NCI-H446 (cell line): ENCODE measurements at places on chromosomes 2 and 18.

DNA sequence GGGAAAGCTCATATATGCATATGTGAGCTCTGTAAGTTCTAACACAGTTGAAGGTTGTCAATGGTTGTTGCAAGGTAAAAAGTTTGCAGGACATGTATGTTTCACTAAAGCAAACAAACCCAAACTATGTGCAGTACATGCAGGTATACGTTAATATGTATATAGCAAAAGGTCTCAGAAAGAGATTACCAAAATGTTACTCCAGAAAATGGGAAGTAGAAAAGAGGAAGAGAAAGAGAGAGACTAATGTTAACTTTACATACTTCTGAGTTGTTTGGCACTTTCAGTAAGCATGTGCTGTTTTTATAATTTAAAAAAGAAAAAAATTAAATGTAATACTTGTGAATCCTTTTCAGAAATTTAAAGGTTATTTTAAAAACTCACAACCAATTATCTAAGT is 32.8 kb upstream of the PEX13 start:
- no peak for DNase-seq

GRCh38 chr2:138084206-138084605 is 119.9 kb downstream of the HNMT start:
- DNase-seq: no peak

- DNase-seq: no peak
Observed at GRCh38 chr2:73187549-73187948, 14.8 kb upstream of the NOTO start.

GRCh38 chr2:28895189-28895893 is 874 bp downstream of the WDR43 start:
- DNase-seq: no peak

DNA sequence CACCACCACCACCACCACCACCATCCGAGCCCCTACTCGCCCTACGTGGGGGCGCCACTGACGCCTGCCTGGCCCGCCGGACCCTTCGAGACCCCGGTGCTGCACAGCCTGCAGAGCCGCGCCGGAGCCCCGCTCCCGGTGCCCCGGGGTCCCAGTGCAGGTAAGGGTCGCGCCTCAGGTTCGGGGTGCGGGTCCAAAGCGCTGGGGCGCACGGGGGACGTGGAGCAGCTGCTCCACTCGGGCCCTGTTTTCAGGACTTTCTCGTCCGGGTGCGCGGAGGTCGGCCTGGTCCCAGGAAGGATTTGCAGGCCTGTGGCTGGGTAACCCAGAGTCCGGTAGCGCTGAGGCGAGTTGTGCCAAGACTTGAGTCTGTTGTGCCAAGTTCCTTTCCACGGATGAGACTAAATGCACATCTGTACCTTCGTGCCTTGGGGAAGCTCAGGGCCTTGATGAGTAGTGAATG is 2.8 kb downstream of the GATA6 start:
- DNase-seq: no peak

DNA sequence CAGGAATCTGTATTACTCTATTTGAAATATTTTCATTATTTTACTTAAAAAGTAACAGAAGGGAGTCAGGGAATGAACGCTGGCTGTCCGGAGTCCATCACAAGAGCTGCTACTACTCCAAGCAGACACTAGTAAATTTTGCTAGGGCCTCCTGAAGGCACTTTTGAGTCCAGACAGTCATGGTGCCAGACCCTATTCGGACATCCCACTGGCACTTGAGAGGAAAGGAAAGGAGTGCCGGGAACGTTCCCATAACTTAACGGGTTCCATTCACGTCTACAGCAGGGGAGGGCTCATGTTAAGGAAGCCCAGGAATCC is 563 bp upstream of the GMCL1 start:
- no peak for DNase-seq

- DNase-seq: peak; percentile 21
Observed at GRCh38 chr18:44325903-44326635, 354.6 kb upstream of the SETBP1 start.

GRCh38 chr2:12207491-12207890 is 461.1 kb downstream of the LPIN1 start:
- DNase-seq: no peak

- no peak for DNase-seq
Observed at GRCh38 chr2:173957517-173957916, 7.7 kb downstream of the SP3 start.

DNA sequence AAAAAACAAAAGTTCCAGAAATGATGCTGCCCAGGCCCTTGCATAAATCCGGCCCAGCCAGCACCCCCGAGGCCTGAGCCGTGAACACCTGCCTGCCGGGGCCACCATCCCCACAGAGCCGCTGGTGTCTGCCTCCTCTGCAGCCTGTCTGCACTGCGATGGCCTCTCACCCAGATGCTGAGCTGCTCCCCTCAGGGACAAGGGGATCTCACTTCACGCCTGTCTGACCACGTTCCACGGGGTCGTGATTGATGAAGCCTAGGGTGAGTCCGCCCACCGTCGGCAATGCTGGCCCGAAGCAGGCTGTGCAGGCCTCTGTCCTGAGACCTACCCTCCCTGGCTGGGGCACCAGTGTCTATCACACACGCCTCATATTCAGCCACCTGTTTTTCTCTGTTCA is 444.2 kb downstream of the EIPR1 start:
- DNase-seq: no peak

DNA sequence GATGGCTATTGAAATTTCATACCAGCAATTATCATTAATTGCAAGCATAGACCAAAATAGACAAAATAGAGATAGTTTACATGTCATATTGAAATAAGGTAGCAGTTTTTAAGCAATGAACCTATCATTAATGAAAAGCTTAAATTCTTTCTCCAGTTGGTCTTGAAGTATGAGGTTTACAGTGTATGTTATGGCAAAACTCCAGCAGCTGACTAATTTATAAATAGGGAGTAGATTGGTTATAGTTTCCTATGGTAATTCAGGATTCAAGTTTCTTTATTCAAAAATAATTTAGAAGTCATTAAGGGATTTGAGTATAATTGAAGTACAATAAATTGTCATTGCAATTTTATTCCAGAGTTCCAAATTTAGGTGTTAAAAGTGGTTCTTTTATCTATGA is 69.6 kb upstream of the COL5A2 start:
- no peak for DNase-seq

GRCh38 chr2:240404174-240404852 is 31.1 kb upstream of the GPC1 start:
- DNase-seq: no peak

GRCh38 chr2:240739797-240740196 is 48.1 kb downstream of the AQP12A start:
- no peak for DNase-seq

- DNase-seq: no peak
Observed at GRCh38 chr18:59659508-59660170, 37.6 kb downstream of the CCBE1 start.

- DNase-seq: no peak
Observed at GRCh38 chr18:63301434-63301833, 18.1 kb downstream of the BCL2 start.

DNA sequence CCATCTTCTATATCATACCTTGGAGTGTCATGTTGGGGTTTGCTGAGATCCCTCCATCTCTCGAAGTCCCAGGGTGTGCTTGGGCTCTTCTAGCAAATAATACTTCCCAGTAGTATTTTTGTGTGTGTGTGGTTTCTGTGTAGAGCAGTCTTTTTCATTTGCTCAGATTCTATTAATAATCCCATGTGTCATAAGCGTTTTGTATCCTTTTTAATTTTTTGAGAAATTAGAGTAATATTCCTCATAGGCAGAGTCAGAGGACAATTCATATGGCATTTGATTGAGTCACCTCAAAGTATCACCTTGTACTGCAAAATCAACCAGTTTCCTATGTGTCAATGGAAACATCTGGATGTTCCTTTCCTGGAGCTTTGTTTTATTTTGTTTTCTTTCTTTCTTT is 37.4 kb upstream of the PPP1R1C start:
- DNase-seq: no peak

- DNase-seq: no peak
Observed at GRCh38 chr2:121527009-121527682, 3.5 kb upstream of the RNU4ATAC start.

- no peak for DNase-seq
Observed at GRCh38 chr2:50726186-50726585, 305.7 kb downstream of the NRXN1 start.

GRCh38 chr2:17933256-17933655 is 54.8 kb downstream of the KCNS3 start:
- no peak for DNase-seq

DNA sequence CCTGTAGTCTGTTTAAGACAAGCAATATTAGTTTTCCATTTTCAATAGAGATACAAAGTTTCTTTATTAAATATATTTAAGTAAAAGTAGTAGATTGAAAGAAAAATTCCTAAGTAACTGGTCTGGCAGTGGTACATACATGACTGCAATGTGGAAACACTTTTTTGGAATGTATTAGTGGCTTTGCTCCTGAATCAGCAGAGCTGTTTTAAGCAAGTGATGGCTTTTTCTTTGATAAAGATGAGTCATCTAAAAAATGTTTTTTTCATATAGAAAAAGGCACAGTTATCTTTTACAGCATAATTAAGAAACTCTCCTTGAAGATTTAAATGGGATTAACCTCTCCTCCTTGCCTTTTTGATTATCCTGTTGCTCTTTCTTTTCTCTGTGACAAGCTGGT is 34.9 kb downstream of the KDM3A start:
- DNase-seq: no peak

- DNase-seq: no peak
Observed at GRCh38 chr2:172664766-172665165, 70.9 kb upstream of the RAPGEF4 start.

DNA sequence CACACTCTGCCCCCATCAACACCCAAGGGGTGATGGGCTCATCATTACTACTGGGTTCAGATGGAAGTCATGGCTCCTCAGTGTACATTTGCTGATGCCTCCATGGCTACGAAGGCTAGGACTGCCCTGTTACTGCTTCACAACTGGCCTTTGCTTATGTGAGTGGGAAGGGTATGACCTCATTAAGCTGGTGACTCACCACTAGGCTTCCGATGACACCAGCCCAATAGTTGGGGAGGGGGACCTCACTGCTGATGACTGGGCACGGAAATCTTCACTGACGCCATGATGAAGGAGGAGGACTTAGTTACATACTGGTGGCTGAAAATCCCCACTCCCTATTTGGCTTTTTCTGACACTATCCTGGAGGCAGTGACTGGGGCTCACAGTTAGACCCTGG is 263.2 kb downstream of the CMPK2 start:
- no peak for DNase-seq

DNA sequence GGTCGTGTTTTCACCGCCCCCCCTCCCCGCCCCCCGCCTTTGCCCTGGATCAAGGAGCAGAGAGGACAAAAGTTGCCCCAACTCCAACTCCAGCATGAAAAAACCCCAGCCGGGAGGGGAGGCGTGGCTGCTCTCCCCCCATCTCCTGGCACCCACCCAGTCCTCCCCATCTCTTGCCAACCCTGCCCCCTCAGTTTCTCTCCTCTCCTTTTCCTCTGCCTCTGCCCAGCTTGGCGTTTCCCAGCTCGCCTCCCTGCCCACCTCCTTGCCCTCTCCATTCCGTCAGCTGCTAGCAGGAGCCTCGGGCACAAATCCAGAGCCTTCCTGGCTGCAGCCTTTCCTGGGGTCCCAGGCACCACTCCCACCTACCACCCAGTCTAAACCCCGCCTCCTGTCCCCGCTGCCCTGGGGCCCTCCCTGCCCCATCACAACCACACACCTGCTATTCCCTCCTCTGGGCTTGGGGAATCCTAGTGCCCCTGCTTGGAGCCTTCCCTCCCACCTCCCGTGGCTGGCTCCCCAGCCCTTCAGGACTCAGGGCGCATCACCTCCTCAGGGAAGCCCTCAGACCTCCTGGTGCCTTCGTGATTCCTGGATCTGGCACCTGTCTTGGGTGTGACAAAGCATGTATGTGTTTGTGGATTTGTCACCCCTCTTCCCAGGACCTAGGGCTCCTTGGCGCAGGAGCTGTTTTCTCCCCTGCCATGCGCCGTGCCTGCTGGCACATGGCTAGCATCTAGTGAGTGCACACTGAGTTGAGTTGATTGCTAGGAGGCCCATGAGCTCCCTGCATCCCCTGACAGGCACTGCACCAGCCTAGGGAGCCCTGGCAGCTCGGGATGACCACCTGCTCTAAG is 209.1 kb downstream of the TFCP2L1 start:
- peak; percentile 75 for DNase-seq

GRCh38 chr2:213317929-213318328 is 33.7 kb downstream of the SPAG16 start:
- DNase-seq: no peak

- no peak for DNase-seq
Observed at GRCh38 chr18:73843455-73843854, 304.2 kb downstream of the FBXO15 start.

- DNase-seq: no peak
Observed at GRCh38 chr18:32760391-32760790, 12.4 kb downstream of the KLHL14 start.

DNA sequence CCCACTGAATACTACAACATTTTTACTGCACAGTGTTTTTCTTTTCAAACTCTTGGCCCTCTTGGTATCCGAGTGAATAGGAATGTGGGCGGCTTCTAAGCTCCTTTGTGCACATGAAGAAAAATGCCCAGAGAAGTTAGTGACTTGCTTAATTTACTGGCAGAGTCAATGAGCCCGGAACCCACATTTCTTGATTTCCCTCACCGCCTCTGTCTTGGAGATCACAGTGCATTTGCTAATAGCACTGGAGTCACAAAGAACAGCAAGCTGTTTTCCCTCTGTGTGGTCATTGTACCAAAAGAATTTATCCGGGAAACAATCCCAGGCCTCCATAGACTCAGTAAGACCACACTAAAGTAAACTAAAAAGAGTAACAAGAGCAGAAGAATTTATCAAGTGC is 18.9 kb downstream of the STON1 start:
- DNase-seq: no peak

DNA sequence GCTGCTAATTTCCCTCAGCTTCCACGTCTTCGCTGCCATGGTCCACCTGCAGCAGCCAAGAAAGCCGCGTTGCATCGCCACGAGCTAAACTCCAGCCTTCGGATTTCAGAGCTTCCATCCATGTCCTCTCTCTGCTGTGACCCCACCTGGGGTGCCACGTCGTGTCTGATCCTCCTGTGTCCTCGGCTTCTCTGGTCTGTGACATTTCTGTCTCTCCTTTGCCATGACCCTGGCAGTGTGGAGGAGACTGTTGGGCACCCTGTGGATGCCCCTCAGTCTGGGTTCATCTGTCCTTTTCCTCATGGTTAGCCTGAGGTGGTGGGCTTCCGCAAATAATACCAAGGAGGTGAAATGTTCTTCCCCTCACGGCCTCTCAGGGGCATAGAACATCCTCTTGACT is 106.8 kb downstream of the RTP5 start:
- no peak for DNase-seq

GRCh38 chr2:101329026-101329425 is 20.5 kb upstream of the RNF149 start:
- DNase-seq: no peak

GRCh38 chr2:19540739-19541525 is 182.5 kb upstream of the OSR1 start:
- no peak for DNase-seq
